ENCODE measurements at places on chromosomes 7 and 10. TPM values are rescaled to one million over a fixed set of nuclear protein-coding genes. Genes with fewer than 3 reads are reported as not detected.

The IFIT5 gene
- 3.3 TPM for total RNA-seq

The CD36 gene
- not detected for total RNA-seq

The PTN gene
- not detected for total RNA-seq

The GRM3 gene
- total RNA-seq, result not detected

The GSTO2 gene
- 31.8 TPM for total RNA-seq

The GNAT3 gene
- total RNA-seq, result not detected

The MAGI2 gene
- total RNA-seq, result 0.23 TPM

The MKX gene
- total RNA-seq, result not detected

The IDI2 gene
- total RNA-seq, result not detected

The SLC26A3 gene
- not detected for total RNA-seq

The CNPY4 gene
- 5.5 TPM for total RNA-seq

The CALHM1 gene
- not detected for total RNA-seq

The PRKAR2B gene
- total RNA-seq, result not detected

The RNLS gene
- total RNA-seq, result 20.8 TPM

The HABP2 gene
- total RNA-seq, result not detected

The ELOVL3 gene
- 0.15 TPM for total RNA-seq

The GHRHR gene
- total RNA-seq, result not detected

The AGBL3 gene
- 0.18 TPM for total RNA-seq

The DNAH11 gene
- not detected for total RNA-seq
